ENCODE measurements at places on chromosomes 13 and 19.

DNA sequence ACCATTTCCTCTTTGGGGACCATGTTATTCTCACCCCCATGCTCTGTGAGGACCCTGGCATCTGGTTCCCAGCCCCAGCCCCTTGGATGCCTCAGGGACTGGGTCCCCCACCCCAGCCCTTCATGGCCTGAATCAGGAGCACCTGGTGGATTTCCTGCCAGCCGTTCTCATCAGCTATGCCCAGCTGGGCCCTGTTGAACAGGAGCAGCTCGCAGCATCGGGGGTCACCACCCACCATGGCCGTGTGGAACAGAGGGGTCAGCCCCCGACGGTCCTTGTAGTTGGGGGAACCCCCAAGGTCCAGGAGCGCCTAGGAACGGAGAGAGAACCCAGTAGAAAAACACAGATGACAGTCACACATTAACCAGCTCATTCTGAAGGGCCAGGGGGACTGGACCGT lies 7.8 kb downstream of the SHANK1 start:
- no peak for DNase-seq

DNA sequence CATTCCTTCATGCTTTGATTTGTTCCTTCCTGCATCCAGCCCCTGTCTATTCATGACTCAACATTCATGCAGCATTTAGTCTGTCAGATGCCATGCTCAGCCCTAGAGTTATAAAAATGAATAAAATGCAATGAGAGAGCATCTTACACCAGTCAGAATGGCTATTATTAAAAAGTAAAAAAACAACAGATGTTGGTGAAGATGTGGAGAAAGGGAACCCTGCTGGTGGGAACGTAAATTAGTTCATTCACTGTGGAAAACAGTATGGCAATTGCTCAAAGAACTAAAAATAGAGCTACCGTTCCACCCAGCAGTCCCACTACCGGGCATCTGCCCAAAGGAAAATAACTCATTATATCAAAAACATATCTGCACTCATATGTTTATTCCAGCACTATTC lies 70.0 kb upstream of the GTF3A start:
- DNase-seq, result no peak

DNA sequence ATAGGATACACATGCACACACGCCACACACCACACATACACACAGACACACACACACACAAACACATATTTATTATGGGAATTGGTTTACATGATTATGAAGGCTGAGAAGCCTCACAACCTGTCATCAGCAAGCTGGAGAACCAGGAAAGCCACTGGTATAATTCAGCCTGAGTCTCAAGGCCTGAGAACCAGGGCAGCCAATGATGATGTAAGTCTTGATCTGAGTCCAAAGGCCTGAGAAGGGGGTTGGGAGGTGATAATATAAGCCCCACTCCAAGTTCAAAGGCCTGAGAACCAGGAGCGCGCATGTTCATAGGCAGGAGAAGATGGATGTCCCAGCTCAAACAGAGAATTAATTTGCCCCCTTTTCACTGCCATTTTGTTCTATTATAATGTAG lies 18.7 kb upstream of the SOX21 start:
- DNase-seq, result no peak

DNA sequence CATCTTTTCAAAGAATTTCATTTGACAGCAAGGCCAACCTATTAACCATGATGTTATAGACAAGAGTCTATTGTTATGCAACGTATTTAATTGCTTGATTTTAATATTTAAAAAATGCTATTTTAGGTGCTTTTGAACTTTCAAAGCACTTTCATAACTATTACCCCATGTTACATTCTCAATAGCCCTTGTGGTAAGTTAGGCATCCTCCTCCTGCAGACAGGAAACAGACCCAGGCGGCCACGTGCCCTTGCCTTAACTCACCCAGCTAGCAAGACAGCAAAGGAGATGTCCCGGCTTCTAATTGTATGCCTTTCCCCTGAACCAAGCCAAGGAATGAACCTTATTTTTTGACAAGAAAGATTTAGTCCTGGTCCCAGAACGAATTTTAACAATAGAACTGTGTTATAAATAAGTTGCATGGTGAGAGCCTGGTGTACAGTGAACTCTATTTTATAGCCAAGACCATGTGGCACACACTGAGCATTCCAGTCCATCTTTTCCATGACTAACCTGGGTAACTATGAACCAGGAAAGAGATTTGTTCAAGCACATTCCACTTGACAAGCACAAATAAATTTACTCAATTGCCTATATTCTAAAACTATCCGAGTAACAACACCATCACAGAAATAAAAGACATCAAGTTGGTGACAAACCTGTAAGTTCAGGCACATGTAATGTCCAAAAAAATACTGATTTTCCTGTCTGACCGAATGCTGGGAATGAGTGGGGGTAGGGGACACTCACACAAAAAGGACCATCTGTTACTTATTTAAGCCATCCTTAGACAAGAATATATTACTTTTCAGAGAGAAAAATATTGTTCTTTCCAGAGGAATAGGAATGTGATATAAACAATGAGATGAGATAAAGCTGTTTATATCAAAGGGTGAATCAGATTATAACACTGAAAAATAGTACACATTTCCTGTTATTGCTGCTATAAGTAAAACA lies 163.0 kb downstream of the EFNB2 start:
- DNase-seq, result no peak

DNA sequence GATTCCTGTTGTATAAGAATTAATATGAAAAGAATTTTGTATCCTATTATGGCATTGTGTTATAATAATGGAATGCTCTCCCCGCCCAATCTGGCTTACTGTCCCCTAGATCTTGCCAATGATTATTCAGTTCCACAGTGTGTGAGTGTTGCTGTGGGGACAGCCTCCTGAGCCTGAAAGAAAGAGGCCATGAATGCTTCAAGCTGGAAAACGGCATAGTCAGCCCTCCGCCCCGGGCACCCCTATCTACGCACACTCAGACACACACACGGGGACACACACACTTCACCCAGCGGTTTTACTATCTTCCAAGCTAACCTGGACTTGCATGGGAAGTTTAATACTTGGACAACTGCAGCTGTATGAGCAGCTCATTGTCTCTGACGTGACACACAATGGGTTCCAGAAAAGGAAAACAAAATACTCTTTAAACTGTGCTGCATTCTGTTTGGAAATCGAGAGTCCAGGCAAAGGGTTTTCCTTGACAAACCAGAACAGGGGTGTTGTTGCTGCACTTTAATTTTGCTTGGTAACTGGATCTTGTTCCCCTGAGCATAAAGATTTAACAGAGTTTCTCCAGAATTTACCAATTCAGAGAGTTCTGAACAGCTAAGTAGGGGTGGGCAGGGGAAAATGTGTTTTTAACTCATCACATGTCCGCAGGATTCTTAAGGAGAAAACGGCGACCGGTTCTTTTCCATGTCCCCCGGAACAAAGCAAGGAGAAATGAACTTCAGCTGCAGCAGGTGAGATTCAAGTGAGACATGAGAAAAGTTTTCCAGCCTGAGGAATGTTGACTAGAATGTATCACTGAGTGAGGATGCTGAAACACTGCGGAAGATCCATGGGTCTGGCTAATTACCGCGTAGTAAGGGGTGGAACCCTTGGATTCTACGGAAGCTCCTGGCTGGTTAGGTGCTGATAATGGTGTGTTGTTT lies 472.9 kb downstream of the FOXO1 start:
- DNase-seq, result no peak

GRCh38 chr19:10430505-10431253 lies 10.3 kb downstream of the PDE4A start:
- DNase-seq, result peak; percentile 78

DNA sequence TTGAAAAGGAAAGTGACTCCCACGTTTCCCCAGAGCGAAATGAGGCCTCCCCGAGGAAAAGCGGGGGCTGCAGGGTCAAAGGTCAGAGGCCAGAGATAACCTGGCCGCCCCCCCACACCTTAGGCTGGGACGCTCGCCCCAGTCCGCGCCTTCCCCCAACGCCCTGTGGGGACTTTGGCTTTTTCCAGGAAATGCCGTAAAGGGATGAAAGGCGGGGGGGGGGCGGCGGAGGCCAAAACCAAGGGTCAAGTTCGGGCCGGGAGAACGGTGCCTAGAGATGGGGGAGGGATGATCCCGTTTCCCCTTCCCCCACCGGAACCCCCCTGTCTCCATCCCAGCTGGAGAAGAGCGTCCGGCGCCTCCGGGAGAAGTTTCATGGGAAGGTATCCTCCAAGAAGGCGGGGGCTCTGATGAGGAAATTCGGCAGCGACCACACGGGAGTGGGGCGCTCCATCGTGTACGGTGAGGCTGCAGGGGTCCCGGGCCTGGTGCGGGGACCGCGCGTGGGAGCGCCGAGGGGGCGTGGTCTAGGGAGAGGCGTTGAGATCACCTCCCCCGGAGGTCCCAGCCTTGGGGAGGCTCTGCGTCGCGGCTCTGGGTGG lies 575 bp downstream of the SHFL start:
- no peak for DNase-seq

GRCh38 chr19:47447470-47448359 lies 24.0 kb downstream of the SLC8A2 start:
- DNase-seq, result peak; percentile 49

GRCh38 chr19:13277104-13277809 lies 127.0 kb downstream of the IER2 start:
- DNase-seq, result peak; percentile 33
